Stimulated activated CD8-positive, alpha-beta memory T cell treated with anti-CD3 and anti-CD28 coated beads, Interleukin-7, amount 100 ng/mL, for 4 hours (primary cell): ENCODE measurements at places on chromosomes 3 and 15.

DNA sequence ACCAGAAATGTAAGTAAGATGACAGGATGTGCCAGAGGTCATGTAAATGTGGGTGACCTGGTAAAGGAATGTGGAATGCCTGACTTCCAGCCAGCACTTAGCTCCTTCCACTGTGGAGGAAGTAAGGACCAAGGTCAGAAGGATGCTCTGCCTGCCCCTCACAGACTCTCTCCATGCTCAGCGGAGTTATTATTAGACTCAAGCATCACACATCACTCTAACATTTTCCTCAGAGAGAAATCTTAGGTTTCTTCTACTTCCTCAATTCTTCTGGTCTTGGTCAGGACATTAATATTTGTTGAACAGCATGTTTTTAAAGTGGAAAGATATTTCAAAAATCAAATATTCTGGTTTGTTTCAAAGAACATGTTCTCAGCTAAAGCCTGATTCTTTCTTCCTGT is 231.4 kb upstream of the WNT5A start:
- no peak for DNase-seq

DNA sequence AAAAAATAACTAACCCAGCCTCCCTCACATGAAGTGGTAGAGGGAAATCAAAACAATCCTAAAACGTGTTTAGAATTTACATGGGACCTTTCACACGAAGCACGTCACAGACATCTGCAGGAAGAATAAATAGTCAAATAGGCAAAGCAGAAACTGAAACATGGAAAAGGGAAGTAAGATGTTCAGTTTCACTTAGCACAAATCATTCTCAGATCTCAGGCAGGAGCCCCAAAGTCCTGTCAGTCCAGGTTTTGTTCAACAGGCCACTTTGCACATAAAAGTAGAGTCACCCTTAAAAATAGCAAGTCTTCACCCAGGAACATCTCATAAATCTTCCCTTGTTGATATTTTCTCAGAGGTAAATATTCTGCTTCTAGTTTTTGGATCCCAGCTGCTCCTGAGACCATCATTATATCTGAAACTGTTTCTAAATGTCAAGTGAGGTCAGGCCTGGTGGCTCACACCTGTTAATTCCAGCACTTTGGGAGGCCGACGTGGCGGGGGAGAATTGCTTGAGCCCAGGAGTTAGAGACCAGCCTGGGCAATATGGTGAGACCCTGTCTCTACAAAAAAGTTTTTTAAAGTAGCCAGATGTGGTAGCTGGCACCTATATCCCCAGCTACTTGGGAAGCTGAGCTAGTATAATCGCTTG is 1.9 kb downstream of the RUBCN start:
- DNase-seq, result no peak

- DNase-seq, result no peak
Measured at GRCh38 chr15:90671216-90671615, 45.9 kb upstream of the BLM start.

DNA sequence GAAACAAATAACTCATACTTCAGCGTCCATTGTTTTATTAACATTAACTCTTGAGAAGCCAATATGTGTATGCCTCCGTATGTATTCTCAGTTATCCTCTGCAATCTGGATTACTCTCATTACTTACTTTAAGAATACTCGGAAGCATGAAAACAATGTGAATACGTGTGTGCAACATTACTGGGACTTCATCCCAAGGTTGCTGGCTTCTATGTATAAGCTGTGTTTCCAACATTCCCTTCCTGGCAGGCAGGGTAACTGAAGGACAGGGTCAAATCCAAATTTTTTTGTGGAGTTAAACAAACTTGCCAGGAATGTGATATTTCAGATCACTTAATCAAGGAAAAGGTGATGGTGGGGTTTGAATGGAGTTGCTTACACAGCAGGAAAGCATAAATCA is 34.5 kb upstream of the NR1I2 start:
- DNase-seq, result no peak

- no peak for DNase-seq
Measured at GRCh38 chr15:42736178-42736792, 643 bp downstream of the CDAN1 start.

- DNase-seq, result no peak
Measured at GRCh38 chr3:157128771-157129681, 30.9 kb downstream of the CCNL1 start.

- DNase-seq, result no peak
Measured at GRCh38 chr3:50817756-50818529, 143.2 kb downstream of the DOCK3 start.

GRCh38 chr3:177190756-177191681 is 6.3 kb downstream of the TBL1XR1 start:
- no peak for DNase-seq

DNA sequence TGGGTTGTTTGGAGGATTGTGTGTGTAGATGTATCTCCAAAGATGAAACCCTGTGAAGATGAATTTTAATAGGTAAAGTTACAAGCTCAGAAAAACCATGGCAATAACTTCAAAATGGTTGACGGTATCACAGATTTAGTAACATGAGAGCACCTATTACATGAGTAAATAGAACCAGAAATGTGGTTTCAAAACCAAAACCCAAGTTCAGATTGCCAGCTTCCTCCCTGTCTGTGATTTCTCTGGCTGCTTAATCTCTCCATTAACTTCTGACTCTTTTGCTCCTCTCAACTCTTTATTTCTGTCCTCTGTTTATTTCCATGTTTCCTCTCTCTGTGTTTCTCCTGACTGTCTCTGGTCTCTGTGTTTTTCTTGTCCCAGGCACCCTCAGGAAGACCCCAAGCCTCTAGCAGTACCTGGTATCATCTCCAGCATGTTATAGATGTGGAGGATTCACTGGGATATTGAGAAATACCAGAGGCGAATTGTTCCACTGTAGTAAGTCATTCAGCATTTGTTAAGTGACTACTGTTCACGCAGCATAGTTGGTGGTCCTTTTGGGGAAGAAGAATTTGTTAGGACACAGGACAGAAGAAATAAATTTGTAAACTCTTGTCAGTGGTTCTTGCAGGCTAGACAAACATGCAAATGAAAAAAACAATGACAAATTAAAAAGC is 138.8 kb downstream of the BBX start:
- no peak for DNase-seq

DNA sequence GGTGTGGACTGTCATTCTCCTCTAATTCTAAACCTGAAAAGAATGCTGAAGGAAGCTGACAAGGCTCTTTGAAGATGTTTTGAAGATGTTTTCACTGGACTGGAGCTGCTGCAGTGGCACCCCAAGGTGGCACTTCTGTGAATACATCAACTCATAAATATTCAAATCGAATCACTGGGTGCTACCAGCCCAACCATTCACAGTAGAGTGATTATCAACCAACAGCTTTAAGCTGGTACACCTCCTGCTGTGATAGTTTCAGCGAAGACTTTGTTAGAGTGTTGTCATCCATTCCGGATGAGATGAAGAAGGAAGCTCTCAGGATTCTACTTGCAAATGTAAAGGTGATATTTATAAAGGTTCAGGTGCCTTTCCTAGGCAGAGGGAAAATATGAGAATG is 106.6 kb downstream of the LSAMP start:
- no peak for DNase-seq

DNA sequence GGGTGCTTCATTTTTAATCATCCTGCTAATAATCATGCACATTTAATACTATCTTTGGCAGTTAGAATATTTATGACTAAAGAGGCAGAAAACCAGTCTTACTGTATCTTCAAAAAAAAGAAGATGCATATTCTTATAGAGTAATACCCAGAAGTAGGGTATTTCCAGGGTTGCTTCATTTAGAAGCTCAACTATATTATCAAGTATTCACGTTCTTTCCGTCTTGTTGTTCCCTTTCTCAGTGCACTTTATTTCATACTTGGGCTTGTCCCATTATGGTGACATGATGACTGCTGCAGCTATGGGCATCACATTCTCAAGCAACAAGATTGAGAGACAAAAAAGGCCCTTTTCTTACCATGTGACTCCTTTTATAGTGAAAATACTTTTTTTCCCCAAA is 96.8 kb upstream of the ASB14 start:
- no peak for DNase-seq

GRCh38 chr3:190718097-190718496 is 144.4 kb downstream of the GMNC start:
- no peak for DNase-seq

DNA sequence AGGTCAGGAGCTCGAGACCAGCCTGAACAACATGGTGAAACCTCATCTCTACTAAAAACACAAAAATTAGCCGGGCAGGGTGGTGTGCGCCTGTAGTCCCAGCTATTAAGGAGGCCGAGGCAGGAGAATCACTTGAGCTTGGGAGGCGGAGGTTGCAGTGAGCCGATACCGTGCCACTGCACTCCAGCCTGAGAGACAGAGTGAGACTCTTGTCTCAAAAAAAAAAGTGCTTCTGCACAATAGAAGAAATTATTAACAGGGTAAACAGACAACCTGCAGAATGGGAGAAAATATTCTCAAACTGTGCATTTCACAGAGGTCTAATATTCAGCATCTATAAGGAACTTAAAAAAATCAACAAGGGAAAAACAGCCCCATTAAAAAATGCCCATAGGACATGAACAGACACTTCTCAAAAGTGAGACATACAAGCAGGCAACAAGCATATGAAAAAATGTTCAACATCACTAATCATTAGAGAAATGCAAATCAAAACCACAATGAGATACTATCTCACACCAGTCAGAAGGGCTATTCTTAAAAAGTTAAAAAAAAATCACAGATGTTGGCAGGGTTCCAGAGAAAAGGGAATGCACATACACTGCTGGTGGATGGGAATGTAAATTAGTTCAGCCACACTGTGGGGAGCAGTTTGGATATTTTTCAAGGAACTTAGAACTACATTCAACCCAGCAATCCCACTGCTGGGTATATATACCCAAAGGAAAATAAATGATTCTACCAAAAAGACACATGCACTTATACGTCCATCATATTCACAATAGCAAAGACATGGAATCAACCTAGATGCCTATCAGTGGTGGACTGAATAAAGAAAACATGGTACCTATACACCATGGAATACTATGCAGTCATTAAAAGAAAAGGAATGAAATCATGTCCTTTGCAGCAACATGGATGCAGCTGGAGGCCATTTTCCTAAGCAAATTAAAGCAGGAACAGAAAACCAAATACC is 75.5 kb downstream of the MSL2 start:
- no peak for DNase-seq

- DNase-seq, result no peak
Measured at GRCh38 chr3:39137435-39137936, 15.9 kb downstream of the CSRNP1 start.

DNA sequence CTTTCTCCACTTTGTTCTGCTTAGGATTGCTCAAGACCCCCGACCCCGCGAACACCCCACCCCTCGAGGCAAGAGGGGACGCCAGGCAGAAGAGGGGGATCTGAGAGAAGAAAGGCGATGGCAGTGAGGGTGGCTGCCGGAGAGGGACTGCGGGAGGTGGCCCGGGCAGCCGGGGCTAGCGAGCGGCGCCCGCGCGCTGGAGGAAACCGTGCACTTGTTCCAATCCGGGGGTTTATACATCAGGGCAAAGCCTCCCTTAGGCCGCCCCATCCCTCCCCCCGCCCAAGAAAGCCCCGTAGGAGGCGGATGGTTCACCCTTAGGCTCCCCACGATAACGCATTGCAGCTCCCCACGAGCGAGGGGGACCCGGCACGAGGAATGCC is 475 bp downstream of the ERC2 start:
- no peak for DNase-seq

GRCh38 chr3:157631478-157631877 is 128.3 kb upstream of the VEPH1 start:
- no peak for DNase-seq

DNA sequence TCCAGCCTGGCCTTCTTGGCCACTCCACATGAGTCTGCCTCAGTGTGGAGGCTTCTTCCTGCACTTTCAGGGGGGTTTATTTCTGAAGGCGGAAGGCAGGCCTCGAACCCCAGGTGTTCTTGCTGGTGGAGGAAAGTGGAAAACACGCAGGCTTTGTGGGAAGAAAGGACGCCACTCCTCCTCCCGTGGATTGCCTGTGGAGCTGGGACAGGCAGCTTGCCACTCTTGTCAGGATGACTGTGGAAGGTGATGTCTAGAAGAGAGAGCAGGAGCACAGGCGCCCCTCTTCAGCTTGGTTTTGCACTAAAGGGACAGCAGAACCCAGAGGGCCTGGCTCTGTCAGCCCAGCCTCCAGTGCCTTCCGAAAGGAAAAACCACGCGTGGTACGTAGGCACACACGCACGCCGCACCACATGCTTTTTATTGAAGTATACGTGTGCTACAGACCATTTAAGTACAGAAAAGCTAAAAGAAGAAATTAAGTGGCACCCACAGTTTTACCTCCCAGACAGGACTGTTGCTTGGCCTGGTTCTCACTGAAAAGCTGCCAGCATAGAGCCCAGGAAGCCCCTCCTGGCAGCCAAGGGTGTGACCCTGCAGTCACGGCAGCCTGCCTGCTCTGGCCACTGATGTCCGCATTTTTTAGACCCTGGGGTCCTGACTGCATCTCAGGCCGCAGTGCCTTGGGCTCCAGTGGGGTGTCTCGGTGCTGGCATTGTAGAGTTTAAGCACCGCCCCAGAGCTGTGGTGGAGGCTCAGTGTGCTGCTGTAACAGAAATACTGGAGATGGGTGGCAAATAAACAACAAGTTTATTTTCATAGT is 21.6 kb downstream of the KLF13 start:
- DNase-seq, result no peak

DNA sequence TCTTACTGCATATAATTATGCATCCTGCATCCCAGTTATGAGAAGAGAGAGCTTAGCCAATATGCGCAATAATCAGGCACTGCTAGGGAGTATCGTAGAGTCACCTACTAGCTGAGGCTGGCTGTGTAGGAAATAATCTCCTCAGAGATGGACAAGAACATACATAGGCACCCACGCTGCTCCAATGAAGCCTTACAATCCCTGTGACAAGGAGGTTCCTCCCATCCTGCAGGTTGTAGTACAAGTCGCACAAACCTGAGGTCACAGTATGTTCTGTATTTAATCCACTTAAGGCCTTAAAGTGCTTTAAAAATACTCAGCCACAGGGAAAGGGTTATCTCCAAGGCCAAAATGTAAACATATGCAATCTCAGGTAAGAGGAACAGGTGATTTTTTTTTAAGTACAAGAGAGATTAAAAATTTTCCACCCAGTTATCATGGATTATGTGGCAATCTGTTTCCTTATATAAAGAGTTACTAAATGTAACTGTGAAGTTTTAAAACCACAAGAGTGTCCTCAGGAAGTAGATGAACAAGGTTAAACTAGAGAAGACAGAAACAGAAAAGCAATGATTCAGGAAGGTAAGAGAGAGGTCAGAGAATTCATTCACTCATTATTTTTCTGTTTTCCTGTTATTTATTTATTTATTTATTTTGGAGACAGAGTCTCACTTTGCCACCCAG is 7.5 kb upstream of the COLQ start:
- DNase-seq, result no peak

GRCh38 chr3:138468886-138469285 is 34.5 kb downstream of the ESYT3 start:
- no peak for DNase-seq

GRCh38 chr15:90205886-90206285 is 4.8 kb downstream of the SEMA4B start:
- DNase-seq, result no peak

DNA sequence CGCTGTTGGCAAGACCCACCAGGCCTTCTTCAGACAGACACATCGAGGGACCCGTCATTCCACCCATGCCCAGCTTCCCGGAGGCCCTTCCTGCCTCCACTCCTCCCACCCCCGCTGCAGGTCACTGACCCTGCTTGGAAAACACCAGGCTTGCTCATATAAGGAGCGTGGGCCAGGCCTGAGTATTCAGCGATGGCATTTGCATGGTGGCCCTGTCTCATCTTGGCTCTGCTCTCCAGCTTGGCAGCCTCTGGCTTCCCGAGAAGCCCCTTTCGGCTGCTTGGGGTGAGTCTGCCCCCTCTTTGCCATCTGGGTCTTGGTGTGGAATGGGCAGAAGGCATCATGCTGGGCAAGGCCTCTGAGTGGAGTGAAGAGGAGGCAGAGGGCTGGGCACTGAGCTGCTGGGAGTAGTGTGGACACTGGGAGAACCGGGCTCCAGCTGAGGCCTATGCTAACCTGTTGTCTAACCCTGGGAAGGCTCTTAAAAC is at the start of gene ITIH3:
Gene ITIH3, plus strand, starts transcription at position 185 of the 488 bp plus-strand sequence. Its CDS starts 8 bp downstream, at position 193.
- DNase-seq, result no peak
